Esophagus mucosa (tissue), 1 donor: ENCODE measurements at places on chromosomes 12 and 14.

- ATAC-seq, result peak; percentile 30
Measured at GRCh38 chr14:45251912-45252311, 1.1 kb downstream of the MIS18BP1 start.

DNA sequence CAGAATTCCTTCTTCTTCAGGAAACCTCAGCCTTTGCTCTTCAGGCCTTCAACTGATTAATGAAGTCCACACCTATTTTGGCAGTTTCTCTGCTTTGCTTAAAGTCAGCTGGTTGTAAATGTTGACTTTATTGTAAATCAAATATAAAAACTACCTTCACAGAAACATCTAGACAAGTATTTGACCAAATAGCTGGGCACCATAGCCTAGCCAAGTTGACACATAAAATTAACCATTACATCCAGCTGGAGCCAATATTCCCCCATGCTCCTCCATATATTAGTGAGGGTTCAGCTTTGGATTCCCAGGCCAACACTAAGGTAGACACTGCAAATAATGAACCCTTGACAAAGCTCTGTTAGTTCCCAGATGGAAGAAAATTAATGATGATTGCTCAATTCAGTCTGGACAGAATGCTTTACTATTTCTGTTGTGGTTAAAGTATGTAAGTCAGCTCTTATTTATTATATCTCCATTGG, 125.5 kb downstream of the ZFP36L1 start:
- ATAC-seq, result no peak

DNA sequence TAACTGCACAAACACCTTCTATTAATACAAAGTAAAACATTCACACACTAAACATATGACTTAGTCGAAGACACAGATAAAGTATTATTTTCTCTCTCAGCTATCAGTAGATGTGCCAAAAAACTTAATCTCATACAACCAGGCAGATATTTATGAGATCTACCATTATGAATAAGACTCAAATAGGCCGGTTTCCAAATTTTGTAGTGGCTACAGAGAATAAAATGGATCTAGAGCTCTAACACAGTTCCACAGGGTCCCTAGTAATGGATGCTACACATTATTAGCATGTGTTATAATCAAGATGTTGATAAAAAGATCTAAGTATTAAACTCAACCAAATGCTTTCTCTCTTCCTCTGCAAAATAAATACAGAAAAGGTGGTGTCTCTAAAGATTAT, 10.4 kb downstream of the SAV1 start:
- ATAC-seq, result no peak

DNA sequence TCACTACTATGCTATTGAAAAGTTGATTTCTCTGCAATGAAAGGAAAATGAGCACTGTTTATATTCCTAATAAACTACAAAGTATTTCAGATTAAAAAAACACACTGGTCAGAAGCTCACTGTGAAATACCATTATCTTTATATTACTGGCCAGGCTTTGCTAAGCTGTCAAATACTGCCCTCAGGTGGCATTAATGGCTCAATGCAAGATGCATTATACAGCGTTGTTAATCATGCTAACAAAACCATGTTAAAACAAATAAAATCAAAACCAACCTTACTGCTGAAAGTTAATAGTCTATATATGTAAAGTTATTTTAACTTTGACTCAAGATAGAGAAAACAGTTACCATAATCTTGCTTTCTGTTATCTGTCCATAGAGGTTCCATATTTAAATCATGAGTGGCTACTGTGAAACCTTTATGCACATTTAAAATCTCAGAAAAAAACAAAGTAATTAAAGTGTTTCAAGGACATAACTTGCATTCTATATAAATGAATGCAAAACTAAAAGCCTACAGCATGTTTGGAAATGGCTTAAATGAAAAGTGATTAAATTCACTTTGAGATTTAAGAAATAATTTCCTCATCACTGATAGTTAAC, 121.7 kb downstream of the RALGAPA1 start:
- peak; percentile 75 for ATAC-seq

GRCh38 chr12:68886636-68887572, 46.1 kb downstream of the CPM start:
- ATAC-seq, result no peak
